ENCODE measurements at places on chromosomes 1 and 21.

DNA sequence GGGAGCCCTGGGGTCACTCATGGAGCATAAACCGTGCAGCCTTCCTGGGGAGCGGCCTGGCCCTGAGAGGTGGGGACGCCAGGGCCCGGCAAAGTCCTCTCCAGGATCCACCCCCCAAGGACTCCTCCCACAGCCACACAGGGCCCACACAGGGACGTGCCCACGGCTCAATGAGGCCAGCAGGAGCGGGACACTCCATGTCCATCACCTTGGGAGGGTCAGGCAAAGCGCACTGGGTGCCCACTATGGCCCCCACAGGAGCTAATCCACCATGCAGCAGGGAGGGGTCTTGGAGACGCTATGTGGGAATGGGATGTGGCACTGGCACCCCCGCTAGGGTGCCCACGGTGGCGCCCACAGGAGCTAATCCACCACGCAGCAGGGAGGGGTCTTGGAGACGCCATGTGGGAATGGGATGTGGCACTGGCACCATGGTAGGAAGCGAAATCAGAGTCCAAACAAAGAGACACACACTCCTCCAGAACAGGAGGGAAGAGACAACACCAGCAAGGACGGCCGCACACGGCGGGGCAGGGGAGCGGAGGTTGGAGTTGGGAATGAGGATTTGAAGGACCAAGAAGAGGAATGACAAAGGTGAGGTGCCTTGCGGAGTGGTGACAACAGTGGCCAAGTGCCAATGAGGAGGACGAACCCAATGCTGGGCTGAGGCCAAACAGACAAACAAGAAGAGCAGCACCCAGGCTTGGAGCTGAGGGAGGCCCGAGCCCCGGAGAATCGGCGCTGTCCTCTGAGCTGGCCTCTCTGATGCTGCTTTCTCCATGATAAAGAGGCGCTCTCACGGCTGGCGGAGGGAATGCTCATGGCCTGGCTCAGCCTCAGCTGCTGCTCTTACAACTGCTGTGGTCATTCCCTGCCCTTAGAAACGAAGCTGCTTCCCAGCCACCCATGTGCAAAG, 18.1 kb upstream of the SLC19A1 start:
- no peak for DNase-seq

GRCh38 chr1:233090746-233091494, 140.5 kb downstream of the NTPCR start:
- DNase-seq: no peak

- no peak for DNase-seq
Measured at GRCh38 chr1:55071477-55071876, 32.1 kb downstream of the PCSK9 start.

GRCh38 chr1:65407877-65408276, 12.6 kb upstream of the LEPR start:
- DNase-seq: no peak

- DNase-seq: no peak
Measured at GRCh38 chr1:170305777-170306512, 160.2 kb downstream of the NTMT2 start.

DNA sequence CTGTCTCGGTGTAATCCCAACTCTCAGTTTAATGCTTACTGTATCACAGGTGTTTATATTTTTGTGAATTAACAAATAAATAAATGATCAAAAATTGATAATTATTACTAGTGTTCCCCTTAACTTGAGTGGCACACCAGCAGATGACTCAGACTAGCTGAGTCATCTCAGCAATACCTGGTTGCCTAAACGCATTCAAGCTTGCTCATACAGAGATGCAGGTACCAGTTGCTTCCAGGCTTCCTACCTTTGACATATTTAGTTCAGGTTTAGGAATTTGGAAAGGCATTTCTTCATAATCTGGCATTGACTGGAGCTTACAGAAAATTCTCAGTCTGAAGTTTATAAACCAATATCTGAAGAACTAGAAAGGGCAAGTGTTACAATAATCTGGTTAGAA, 78.9 kb upstream of the LMO4 start:
- no peak for DNase-seq

DNA sequence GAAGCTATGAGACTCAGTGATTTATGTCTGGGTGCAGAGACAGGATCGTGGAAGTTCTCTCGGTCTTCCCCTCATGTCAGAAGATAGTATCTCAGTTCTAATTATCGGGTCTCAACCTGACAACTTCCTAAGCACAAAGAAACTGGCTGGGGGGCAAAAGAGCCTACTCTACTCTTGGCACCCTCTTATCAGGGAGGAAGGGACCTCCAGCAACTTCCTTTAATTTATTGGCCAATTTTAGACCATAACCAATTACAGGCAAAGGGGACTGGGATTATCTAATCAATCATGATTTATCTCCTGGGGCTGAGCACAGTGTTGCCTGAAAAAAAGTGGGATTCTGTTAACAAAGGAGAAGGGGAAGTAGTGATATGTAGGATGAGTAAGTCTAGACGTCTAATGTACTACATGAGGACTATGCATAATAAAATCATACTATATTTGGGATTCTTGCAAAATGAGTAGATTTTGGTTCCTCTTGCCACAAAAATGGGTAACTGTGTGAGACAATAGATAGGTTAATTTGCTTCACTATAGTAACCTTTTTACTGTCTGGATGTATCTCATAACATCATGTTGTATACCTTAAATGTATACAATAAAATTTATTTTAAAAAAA, 98.8 kb downstream of the ZFYVE9 start:
- DNase-seq: no peak

DNA sequence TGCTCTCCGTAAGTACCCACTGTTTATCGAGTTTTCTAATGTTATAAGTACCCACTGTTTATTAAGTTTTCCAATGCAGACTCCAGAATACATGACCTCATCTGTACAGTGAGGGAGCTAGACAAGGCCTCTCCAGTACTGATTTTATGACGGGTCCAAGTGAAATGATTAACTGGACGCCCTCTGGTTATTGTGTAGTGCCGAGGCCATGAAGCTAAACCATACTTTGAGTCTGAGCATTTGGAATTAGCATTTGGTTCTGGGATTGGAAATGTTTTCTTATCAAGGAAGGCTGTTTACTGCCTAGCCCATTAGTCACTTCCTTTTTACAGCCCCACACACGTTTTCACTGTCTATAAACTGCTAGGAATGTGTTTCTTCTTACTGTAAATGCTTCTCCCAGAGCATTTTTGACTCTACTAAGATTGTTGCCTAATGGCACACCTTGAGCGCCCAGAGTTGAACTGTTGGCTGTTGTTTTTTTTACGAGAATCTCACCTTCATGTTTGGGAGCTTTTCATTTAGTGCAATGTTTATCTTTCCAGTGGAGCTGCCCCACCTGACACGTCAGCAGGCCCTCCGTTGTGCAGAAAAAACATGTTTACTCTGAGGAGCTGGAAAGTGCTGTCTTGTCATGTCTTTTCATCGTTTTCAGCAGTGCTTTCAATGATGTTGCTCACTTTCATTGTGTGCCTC, 26.9 kb downstream of the SPATA46 start:
- DNase-seq: no peak

GRCh38 chr1:228511546-228512445, 24.6 kb downstream of the RNF187 start:
- DNase-seq: no peak

- DNase-seq: no peak
Measured at GRCh38 chr21:33112681-33113080, 42.7 kb downstream of the OLIG1 start.

- DNase-seq: no peak
Measured at GRCh38 chr1:115140442-115141144, 51.3 kb upstream of the TSPAN2 start.

GRCh38 chr1:167090314-167090942, at the start of gene GPA33:
GPA33 (minus strand) TSS chr1:167090377; CDS start chr1:167090287, 90 bp downstream.
- DNase-seq: no peak

- no peak for DNase-seq
Measured at GRCh38 chr1:15184436-15185241, 31.1 kb downstream of the TMEM51 start.

- peak; percentile 32 for DNase-seq
Measured at GRCh38 chr21:25370311-25370744, 237.0 kb downstream of the MRPL39 start.

DNA sequence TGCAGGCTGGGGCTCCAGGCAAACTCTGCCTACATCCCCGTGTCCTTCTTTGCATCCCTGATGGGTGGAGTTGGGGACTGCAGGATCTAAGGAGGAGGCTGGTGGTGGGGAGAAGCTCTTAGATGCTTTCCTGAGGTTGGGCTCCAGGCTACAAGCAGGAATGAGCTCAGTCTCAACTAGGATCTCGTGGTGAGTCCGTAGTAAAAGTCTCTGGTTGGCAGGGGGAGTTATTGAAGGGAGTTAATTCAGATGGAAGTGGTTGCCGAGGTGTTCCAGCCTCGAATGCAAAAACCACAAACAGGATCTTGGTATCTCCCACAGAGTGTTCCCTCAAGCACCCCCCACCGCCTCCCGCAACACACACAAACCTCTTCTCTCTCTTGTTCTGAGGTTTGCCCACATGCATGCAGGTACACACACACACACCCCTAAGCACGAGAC, 35.0 kb downstream of the TMCC2 start:
- DNase-seq: no peak

DNA sequence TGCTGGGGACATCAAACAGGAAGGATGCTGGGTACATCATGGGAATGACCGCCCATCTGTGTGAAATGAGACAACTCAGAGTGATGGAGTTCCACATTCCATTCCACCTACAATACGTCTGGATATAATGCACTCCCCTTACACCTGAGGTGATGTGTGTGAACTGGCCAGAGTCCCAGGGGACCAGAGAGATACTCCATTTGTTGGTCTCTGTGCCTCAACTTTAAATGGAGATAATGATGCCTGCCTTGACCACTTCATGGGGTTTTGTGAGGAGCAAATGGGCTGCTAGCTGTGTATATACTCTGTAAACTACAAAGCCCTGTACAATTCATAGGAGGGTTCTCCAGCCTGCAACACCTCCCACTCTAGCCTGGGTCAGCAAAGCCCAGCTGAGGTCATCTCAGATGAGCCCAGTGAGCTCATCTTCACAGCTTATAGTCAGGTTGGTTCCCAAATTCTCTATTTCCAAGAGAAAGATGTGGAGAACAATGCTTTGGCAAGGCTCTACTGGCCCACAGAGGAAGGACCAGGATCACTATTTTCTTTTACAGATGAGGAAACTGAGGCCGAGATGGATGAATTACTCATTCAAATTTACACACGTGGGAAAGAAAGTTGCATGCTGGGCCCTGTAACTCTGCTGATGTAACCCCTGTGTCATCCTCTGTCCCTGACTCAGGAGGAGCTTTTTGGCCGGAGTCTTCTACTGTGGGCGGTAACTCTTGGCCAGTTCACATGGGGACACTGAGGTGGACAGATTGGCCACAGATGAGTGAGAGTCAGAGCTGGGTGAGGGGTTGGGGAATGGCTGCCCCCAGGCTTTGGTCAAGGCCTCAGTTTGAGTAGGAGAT, 105.6 kb upstream of the GCLM start:
- no peak for DNase-seq

DNA sequence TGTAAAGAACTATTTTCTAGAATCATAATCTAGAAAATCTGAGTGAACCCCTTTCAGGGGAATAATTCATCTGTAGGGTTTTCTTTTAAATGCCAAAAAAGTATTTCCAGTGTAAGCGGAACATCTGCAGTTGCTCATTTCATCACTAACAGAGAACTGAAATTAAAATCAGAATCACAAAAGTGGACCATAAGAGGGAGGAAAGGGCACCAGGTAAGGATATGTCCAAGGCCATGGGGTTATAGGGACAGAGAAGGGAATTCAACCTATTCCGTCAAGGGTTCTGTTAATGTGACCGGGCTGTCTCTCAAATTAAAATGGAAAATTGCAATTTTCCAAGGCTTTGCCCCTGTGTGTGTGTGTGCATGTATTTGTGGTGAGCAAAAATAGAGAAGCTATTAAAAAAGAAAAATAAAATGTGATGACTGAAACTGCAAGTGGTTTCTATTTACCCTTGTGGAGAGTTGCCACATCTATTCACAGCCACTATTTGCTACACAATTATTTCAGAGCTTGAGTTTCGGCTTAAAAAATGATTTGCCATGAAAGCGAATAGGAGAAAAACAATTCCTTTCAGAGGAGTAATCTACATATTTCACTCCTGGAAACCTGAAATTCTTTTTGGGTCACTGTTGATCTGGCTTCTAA, 53.1 kb downstream of the APP start:
- DNase-seq: no peak

GRCh38 chr1:55938376-55938850, 641.0 kb downstream of the PLPP3 start:
- DNase-seq: no peak

DNA sequence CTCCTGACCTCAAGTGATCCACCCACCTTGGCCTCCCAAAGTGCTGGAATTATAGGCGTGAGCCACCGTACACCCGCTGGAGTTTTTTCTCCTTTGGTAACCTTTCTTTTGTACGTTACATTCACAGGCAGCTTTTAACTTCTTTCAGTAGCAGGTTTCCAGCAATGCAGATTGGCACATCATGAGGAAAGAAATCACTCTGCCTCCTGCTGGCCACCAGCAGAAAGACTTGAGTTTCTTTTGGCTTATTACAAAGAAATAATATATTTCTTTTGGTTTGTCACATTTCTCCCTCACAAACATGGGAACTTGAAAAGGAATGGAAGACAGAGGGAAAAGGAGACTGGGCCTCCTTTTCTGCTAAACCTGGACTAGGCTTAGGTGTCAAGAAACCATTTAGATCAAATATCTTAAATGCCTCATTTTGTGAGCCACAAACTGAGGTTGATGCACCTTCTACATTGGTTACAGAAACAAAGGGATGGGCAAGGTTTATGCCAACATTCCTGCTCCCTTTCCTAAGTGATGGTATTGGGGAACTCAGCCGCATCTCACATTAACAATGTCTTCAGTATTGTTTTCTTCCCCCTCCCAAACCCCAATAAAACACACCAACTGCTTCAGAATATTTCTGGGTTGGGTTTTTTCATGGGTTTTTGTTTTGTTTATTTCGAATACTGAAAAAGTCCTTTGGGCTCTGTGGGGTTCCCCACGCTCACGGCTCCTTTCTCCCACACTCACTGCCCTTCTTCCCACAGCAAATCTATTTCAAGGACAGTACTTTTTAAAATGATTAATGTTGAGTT, 7.7 kb downstream of the ENSA start:
- DNase-seq: peak; percentile 48

DNA sequence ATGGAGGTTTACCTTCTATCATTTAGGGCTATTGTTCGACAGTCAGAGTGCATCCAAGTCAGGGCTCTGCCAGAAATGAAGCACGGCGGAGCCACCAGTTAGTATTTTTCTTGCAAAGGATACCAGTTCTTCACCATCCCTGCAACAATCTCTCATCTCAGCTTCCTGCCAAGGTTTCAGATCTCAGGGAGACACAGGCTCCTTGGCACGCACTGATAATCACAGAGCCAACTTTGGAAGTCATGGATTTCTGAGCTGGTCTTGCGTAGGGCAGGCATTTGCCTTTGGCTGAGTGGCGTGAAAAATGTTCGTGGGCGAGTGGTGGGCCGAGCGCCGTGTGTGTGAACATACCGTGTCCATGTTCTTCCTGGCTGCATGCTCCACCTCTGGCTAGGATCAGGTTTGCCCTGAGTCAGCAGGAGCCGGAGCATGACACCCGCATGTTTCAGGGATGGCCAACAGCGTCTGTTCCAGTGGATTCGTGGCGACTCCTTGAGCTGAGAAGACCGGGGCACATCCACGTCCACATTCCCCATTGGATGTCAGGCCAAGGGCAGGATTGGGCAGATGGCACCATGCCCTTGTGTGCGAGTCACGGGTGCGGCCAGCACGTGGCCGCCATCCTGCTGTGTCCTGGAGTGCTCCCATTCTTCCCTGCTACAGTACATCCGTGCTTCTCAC, 118.5 kb upstream of the C1orf174 start:
- DNase-seq: no peak

- DNase-seq: no peak
Measured at GRCh38 chr1:76015478-76016103, 59.0 kb upstream of the ST6GALNAC3 start.

GRCh38 chr1:89719502-89720306, 86.8 kb downstream of the LRRC8C start:
- DNase-seq: no peak

Measured in BE2C (cell line).